GM12864 (cell line): ENCODE measurements at places on chromosomes 12 and 14.

- DNase-seq = no peak
These were observed 30.3 kb downstream of the KITLG start for GRCh38 chr12:88549929-88550328.

- DNase-seq = no peak
These were observed 53.7 kb downstream of the SOX5 start for GRCh38 chr12:23895792-23896218.

DNA sequence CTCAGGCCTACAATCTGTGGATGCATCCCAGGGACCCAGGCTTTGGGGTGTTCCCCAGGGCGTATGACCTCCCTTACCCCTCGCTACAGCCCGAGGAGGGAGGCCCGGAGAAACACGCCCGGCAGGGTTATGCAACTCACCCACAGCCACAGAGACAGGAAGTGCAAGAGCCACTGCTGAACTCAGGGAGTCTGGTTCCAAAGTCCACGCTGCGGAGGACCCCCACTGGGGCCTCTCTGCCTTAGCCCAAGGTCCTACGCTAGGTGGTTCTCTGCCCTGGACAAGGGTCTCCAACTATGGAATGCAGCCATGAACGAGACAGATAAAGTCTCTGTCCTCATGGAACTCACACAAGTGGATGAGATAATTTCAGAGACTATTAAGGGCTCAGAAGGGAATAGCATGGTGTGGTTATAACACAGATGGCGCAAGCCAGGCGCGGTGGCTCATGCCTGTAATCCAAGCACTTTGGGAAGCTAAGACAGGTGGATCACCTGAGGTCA, 11.3 kb downstream of the SCARB1 start:
- no peak for DNase-seq

GRCh38 chr12:86945685-86946196, 689.5 kb upstream of the MGAT4C start:
- no peak for DNase-seq

DNA sequence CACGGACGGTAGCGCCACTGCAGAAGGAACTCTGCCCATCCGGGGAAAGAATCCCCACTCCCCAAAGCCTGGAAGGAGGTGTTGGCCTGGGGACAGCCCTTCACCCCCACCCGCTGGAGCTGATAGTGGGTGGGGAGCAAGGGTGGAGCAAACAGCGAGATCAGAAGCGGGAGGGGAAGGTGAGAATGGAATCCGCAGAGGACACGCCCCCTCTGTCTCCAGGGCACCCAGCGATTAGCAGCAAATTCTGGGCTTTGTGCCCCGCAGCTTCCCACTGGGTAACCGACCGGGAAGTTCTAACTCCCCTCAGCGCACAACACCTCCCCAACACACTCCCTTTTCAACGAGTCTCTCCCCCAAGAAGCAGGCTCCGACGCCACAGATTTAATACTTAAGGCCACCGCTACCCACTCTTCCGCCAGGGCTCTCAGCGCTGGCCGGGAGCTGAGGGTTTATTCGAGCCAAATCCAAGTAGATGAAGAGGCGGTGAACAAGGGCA, 1.4 kb downstream of the SLC25A29 start:
- no peak for DNase-seq

DNA sequence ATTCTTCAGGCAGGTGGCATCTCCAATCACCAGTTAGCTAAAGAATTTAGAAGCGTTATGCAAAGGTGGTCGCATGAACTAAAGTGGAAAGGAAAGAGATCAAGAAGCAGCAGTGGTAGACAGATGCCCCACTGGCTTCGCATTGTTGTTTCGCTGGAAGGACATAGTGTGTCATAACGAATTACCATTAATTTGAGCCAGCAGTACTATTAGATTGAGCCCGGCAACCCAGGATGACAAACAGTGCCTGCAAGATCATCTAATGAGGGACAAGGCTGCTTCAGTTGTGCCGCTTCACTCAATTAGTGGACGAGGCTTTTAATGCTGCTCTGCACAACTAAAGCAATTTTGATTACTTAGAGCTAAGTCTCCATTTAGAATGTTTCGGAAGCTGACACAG, 274.5 kb upstream of the SOX5 start:
- DNase-seq = no peak

DNA sequence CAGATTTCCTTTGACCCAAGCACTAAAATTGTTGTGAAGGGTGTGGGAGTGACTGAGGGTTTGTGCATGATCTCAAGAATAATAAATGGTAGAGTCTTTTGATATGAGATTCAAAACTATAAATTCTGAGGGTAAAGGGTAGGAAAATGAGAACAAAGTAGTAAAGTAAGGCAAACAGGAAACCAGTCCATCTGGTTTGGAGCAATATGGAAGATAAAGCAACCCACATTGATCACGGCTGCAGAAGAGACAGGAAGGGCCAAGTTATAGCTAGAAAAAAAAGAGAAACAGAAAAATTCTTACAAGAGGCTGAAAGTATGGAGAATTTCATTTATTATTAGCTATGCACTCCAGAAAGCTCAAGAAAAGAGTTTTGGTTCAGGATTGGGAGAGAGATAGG, 4.6 kb upstream of the SLCO1B3 start:
- DNase-seq = no peak

- DNase-seq = no peak
These were observed 121.3 kb downstream of the RPS29 start for GRCh38 chr14:49464885-49465284.

DNA sequence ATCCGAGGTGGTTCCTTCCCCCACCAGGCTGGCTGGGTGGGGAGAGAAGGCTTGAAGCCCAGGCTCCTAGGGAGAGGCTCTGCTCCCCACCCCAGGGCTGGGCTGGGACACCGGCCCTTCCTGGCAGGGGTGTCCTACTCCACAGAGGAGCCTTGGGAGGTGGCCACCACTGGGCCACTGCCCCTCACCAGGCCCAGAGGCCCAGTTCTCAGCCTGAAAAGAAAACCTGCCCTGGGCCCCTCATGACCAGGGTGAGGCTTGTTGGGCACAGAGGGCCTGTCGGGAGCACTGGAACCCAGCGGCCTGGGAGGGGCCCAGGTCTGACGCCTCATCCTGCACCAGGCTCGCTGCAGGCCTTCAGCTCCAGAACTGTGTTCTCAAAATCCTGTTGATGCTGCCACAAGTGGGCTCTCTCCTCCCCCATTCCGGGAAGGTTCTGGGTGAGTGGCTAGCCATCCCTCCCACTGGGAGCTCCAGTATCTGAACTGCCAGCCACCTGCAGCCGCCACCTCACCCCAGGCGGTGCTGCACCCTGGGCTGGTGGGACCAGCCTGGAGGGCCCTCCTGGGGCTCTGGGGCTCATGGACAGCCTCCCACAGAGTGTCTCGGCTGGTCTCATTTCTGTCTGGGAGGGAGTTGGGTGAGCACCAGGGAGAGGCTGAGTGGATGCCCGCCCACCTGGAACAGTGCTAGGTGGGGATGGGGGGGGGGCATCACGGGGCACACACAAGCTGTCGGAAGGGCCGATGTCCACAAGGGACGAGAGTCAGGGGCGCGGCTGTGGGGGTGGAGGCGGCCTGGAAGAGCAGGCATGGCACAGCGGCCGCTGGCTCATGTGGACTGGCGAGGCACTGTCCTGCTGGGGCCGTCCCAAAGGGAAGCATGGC, 11.8 kb downstream of the BAG5 start:
- DNase-seq = no peak

DNA sequence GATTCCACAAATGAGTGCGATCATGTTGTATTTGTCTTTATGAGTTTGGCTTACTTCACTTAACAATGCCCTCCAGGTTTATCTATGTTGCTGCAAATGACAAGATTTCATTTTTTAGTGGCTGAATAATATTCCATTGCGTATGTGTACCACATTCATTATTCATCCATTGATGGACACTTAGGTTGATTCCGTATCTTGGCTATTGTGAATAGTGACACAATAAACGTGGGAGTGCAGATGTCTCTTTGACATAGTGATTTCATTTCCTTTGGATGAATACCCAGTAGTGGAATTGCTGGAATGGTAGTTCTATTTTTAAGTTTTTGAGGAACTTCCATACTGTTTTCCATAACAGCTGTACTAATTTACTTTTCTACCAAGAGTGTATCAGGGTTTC, 23.5 kb downstream of the AKAP6 start:
- DNase-seq = no peak

GRCh38 chr12:24695657-24696329, 253.1 kb downstream of the BCAT1 start:
- DNase-seq = no peak

- no peak for DNase-seq
These were observed 341.2 kb upstream of the KITLG start for GRCh38 chr12:88921434-88921833.

DNA sequence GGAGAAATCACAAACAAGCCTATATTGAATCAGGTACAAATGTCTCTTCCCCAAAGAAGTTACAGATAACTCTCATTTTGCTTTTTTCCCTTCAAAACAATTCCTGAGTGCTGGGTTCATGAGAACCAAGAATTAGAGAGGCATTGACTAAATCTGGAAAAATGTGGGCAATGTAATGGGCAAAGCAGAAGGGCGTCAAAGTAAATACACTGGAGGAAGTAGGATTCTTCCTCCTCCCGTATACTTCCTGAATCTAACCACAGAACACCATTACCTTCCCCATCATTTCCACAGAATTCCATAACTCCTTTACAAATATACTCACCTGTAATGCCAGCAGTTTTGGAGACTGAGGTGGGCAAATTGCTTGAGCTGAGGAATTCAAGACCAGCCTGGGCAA, 3.0 kb upstream of the RBMS2 start:
- DNase-seq = no peak

DNA sequence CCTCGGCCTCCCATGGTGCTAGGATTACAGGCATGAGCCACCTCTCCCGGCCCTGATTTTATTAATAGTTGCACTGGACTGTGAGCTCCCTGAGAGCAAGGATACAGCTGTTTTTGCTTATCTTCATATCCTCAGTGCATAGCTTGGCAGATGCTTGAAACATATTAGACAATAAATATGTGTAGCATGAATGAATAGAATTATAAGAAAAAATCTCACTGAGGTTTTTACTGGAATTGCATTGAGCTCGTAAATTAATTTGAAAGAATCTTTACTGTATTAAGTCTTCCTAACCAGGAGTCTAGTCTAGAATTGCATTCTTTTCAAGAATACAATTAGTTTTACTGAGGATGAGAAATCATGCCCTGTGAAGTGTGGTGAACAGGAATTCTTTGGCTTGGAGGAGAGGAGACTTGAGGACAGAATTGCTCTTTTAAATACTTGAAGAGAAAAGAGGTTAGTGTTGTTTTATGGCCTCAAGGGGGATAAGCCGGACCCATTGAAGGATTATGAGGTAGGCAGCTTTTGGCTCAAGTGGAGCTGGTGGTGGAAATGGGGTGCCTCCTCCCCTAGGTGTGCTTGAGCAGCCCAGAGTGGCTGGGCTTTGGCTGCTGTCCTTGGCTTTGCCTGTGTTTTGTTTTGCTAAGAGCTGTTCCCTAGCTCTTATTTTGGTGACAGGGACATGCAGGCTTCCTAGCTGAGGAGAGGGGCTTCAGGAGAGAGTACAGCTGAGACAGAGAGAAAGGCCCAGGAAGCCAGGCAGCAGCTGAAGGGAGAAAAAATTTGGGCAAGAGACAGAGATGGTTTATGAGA, 34.0 kb downstream of the PLEKHD1 start:
- DNase-seq = no peak

- peak; percentile 72 for DNase-seq
These were observed 78.7 kb downstream of the LRRC74A start for GRCh38 chr14:76904740-76905569.

DNA sequence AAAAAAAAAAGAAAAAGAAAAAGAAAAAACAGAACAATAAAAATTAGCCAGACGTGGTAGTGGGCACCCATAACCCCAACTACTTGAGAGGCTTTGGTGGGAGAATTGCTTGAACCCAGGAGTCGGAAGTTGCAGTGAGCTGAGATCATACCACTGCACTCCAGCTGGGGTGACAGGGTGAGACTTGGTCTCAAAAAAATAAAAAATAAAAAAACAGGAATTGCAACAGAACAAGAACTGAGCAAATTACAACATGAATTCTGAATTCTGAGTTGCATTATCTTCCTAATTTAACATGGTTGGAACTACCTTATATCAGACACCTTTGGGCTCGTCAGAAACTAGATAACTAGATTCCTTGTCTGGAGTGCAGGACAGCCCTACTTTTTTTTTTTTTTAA, 53.3 kb upstream of the NR2C1 start:
- DNase-seq = no peak

GRCh38 chr12:38666425-38666824, 239.0 kb downstream of the CPNE8 start:
- DNase-seq = no peak

DNA sequence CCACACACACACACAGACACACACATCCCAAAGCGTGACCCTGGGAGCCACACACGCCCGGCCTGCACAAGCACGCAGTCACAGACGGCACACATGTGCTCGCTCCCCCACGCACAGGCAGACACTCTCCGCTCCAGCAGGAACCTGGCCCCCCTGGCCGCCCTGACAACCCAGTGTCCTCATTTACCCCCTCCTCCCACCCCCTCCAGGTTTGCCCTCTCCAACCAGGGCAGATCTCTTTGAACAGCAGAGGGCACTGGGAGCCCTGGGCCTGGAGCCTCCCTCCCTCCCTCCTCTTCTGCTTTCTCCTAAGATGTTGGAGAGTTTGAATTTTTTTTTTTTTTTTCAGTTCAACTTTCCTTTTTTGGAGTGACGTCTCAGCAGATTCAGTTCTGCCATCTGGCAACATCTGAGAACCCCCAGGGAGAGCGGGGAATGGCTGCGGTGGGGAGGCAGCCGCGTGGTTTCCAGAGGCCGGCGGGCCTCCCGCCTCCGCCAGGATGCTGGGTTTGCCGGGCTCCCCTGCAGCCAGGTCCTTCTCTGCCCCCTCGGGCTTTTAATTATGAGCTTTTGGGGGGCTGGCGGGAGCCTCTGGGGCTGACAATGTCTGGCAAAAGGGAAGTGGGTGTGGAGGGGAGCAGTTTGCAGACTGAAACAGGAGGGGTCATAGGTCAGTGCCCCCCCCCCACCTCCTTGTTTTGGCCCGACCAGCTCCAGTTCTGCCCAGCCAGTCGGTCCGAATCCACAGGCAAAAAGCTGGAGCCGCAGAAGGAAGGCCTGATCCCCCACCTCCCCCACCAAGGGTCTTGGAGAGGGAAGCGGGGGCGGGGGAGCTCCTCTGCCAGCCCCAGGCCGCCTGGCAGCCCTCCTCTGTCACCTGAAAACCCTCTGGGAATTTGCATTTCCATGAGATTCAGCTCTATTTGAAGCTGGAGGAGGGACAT, 1.3 kb upstream of the NCOR2 start:
- DNase-seq = peak; percentile 67

DNA sequence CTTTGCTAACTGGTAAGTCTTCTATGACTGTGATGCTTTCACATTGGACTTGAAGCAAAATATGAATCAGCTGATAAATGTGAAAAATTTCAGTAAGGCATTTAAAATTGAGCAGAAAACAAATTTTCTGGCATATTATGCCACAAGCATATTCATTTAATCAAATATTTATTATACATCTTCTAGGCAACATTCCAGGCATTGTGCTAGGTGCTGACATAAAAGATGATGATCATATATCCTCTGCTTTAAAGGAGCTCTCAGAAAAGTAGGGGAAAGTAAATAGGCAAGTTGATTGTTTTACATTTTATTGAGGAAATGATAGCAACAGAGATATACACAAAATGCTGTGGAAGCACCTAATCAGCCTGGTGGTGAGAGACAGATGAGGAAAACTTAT, 248.9 kb downstream of the SLC16A7 start:
- DNase-seq = no peak
